ENCODE measurements at places on chromosomes 5 and 9. TPM values are rescaled to one million over a fixed set of nuclear protein-coding genes. Genes with fewer than 3 reads are reported as not detected.

DNA sequence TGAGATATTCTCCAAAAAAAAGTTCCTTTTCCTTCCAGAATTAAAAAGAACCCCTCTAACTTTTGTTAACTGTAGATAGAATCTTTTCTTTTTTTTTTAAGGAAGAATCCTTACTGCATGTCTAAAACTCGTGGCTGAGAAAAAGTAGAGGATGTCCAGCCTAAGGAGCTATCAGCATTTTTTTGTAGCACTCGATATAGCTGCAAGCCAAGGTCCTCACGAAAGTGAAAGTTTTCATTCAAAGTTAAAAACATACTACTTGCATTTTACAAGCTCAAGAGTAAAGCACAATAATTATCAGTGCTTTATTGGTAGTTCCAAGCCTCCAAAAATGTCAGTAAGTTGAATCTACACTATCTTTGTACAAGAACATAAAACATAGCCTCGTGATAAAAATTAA lies 28.7 kb upstream of the ZSWIM6 start:
- no peak for DNase-seq

DNA sequence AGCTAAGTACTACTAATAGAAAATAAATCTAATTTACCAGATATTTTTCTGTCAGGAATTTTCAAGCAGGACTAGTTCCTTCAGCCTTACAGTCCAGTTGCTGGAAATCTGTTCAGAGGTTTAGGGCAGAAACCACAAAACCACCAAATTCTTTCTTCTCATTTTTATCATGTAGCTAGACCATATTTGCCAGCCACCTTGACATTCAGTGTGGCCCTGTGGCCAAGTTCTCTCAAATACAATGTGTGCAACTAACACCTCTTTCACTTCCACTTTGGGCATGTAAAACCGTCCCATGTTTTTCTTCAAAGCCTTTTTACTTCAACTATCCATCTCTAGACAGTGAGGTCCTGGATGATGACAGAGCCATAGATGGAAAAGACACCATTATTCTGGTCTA lies 1133.2 kb upstream of the CDH18 start:
- DNase-seq = no peak

DNA sequence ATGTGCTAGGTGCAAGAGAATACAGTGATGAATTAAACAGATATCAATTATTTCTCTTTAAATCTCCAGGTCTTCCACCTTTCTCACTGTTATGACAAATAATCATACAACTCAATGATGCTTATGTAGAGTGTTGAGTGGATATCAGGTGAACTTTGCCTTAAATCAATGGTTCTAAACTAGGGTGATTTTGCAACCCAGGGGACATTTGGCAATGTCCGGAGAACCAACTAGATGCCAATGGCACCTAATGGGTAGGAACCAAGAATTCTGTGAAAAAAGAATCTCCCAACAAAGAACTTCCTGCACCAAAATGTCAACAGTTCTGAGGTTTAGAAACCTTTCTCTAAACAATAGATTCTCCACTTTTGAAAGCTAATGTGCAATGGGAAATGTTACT lies 52.0 kb upstream of the GDNF start:
- no peak for DNase-seq

- DNase-seq = no peak
Observed at GRCh38 chr9:34430843-34431437, 27.4 kb downstream of the FAM219A start.

ROPN1L gene
- total RNA-seq = 0.38 TPM

DNA sequence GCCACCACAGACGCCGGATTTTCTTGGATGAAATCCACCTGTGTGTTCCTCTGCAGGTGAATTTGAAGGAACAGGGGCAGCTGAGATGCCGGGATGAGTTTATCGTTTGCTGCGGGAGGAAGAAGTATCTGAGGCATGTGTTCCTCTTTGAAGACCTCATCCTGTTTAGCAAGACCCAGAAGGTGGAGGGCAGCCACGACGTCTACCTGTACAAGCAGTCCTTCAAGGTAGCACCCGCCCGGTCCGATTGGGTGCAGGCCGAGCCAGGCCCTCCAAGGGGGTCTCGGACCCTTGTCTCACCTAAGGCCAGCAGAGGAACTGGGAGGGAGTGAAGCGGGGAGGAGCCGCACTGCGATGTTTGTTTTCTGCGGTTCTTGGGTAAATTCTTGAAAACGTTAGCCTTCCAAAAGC lies 18.4 kb upstream of the LRRC14B start:
- DNase-seq = no peak

DNA sequence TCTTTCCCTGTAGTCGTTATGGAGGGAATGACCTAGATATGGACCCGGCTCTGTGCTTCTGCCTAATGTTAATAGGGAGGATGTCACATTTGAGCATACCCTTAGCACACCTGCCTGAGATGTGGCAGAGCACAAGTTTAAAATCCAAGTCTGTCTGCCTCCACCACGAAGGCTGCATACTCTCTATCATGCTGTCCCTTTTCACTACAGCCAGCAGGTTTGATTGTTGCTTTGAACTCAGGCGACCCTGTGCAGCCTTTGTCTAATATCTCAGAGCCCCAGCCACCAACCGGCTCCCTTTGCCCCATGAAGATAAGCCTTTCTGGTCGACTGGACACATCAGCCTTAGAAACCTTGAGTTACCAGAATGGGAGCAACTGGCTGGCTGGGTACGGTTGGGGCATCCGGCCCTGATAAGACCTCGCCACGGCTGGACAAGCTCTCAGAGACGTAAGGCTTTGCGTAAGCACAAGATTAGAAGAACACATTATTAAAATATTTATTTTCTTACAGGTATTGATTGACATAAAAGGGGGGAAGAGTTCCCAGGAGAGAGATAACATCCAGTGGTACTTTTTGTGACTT lies 222.0 kb upstream of the TRIM32 start:
- DNase-seq = no peak

- DNase-seq = no peak
Observed at GRCh38 chr9:127285965-127286364, 21.4 kb downstream of the GARNL3 start.

SAPCD2 gene
- 14.7 TPM for total RNA-seq

LHX3 gene
- total RNA-seq = not detected

DNA sequence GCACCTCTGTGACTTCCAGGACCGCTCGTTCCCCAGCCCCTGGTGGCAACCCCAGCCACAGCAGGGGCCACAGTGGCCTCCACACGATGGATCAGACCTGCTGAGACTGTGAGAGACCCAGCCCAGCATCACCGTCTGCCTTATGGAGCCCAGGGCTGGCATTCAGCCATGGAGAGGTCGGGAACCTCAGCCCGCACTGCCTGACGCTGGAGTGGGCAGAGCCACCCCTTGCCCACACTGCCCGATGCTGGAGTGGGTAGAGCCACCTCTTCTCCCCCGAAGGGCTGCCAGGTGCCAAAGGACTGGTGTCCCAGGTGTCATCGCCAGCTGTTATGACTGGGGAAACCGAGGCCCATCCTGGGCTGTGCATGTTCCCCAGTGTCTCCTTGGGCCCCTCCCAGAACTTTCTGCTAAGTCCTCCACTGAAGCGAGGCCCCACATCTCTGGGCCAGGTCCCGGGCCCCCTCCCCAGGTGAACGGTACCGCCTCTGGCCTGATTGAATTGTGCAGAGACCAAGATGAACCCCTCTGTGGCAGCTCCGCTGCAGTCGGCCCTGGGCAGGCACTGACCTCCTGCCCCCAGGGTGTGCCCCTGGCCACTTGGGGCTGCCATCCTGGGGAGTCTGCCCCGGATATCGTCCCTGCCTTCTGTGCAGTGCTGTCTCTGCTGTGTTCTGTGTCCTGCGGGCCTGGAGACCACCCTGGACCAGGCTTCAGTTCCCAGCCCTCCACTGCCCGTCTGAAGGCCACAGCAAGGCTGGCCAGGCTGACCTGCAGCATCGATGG lies 137.1 kb downstream of the ADAMTS2 start:
- DNase-seq = no peak

DNA sequence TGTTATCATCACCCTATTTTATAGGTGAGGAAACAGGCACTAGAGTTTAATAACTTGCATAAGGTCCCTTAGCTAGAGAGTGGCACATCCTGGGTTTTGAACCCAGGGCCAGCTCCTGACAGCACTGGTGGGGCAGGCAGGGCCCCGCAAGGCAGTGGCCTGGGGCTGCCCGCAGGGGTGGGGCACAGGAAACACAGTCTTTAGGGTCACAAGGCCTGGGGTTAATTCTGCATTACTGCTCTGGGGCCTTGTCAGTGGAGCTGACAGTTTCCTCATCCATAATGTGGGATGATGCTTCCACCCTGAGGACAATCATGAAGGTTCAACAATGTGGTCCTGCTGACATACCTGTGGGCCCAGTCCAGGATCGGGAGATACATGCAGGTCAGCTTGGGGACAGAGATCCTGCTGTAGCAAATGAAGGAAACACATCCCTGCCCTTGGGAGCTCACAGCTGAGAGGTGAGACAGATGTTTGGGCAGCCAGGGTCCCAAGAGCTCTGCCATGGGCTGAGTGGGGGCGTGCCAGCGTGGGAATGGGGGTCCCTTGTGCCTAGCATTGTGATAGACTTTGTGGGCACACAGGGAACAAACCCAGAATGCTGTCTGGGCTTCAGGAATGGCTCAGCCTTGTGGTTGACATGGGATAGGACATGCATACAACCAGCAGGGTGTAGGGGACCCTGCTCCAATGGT lies 14.7 kb downstream of the FGF18 start:
- DNase-seq = no peak

PCDHB15 gene
- 1.1 TPM for total RNA-seq

DNA sequence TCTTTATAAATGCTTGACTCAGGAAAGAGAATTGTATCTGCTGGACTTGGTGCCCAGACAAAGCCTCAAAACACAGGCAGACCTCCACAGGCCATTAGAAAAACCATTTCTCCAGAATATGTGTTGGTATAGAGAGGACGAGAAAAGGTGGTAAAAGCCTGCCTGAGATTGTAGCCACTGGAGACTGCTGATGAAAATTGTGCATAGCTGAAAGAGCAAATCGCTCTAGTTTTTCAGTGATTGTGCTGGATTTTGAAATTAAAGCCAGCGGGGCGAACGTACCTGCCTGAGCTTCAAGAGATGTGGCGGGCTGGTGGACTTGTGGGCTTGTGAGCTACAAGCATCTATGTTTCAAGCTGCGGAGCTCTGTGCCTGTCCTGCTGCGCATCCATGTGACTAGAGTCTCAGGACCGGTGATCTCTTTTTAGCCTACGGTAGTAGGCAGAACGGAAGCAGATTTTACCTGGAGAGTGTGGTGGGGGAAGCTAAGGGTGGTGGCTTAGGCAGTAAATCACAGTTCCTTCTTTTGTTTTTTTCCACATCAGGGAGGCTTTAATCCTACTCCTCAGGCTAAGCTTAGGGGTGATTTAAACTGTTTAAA lies 193.6 kb downstream of the SREK1 start:
- no peak for DNase-seq

- no peak for DNase-seq
Observed at GRCh38 chr5:168836603-168837231, 257.5 kb upstream of the PANK3 start.

DNA sequence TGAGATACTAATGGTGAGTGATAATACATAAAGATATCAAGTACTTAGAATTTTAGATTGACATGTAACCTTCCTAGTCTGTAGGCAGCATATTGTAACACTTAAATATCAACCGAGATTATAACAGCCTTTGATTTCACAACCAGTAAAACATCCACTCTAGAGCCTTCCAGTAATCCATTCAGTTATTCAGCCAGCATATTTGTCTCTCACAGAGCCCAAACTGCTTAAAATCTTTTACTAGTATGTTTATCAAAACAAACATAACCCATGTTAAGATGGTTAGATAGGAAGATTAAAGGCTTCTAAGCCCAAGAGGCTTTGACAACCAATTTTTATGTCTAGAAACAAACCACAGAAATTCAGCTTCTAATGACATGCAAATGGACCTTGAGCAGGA lies 177.9 kb upstream of the FST start:
- no peak for DNase-seq

DNA sequence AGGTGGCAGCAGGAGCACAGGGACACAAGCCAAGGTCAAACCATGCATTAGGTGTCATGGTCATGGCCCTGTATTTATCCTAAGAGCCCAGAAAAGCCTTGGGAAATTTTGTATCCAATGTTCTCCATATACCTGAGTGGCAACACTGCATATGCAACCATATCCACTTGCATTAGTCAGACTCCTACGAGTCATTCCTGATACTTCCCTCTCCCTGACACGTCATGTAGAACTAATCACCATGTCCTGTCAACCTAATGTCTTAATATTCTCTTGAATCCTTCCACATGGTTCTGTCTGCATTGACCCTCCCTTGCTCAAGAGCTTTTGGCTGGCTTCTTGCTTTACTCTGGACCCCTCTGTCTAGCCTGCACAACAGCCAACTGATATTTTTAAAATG lies 9.4 kb downstream of the SCGB3A2 start:
- DNase-seq = no peak

GRCh38 chr9:134935701-134936345 lies 18.1 kb upstream of the FCN1 start:
- no peak for DNase-seq

GRCh38 chr5:122600924-122601323 lies 174.0 kb upstream of the SNX2 start:
- DNase-seq = no peak

- DNase-seq = no peak
Observed at GRCh38 chr5:135879591-135879990, 16.1 kb downstream of the IL9 start.

TEK gene
- 6.2 TPM for total RNA-seq

DNA sequence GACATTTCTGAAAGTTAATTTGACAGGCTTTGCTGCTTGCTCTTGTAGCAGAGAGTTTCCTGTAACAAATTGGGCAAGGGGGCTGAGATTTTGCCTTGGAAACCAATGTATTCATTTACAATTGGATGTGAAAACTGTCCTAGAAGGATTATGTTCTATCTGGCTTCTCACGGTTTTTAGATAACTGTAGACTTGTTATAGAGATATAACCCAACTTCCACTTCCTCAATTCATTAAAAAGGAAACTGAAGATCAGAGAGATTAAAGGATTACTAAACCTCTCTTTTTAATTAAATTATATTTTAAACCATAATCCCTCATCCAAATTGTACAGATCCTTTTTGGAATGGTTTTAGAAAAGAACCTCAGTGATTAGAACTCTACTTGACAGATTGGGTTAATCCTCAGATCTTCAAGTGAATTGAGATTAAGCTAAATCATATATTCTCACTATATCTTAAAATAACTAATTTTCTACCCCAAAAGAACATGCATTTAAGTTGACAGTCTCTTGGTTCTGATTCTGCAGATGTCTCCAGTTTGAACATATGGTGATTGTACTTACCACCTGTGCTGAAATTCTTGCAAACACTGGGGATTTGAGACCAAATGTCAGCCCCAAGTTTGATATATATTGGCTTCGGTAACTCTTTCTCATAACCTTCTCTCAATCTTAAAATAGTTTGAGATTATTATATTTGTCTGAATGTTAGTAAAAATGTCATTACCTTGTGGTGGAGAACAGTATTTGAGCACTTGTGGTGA lies 130.1 kb upstream of the C9orf72 start:
- no peak for DNase-seq

DNA sequence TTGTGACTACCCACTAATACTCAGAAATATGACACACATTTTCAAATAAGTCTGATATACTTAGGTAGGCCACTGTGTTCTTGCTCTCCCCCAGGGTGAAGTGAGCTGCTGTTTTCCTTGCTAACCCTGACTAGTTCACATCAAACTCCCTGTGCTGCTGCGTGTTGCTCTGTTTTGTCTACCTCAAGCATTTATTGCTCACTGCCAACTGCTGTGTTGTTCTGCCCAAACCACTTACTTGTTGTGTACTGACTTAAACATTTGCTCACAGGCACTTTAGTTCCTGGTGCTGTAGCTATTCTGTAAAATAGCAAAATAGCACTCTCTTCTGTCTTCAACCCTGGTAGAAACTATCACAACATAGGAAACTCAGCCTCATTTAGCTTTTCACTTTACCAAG lies 255.7 kb downstream of the HCN1 start:
- DNase-seq = no peak

Measured in esophagus squamous epithelium (tissue), 5 donors.